ENCODE measurements at places on chromosomes 3 and 15. TPM values are rescaled to one million over a fixed set of nuclear protein-coding genes. Genes with fewer than 3 reads are reported as not detected.

GRCh38 chr3:57596495-57597126 lies 533 bp downstream of the ARF4 start:
- DNase-seq: peak; percentile 84

Gene P2RY14
- not detected for total RNA-seq

DNA sequence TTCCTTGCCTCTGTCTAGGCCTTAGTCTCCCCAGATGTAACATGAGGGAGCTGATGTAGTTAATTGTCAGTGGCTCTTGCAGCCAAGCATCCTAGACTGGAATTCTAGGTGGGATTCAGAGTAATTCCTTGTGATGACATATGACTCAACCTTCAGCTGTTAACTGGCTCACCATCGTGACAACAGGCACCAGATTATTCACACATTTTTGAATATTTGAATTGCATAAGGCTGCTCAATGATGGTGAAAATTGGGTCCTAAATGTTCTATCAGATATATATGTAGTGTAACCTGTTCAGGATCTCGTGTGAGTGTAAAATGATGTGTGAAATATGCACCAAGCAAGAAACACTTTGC lies 405.1 kb downstream of the LPP start:
- DNase-seq: no peak

- no peak for DNase-seq
These were observed 27.2 kb downstream of the VGLL4 start for GRCh38 chr3:11616551-11616950.

DNA sequence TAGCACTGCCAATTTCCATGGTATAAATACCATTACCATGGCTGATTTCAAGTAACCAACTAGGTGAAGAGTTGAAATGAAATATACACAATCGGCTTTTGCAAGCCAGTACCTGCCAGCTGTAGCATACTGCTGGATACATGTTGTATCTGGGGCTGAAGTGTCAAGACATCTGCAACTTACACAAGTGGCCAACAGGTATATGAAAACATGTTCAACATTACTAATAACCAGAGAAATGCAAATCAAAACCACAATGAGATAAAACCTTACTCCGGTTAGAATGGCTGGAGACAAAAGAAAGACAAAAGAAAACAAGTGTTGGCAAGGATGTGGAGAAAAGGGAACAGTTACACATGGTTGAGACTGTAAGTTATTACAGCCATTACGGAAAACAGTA lies 11.6 kb downstream of the ATOSA start:
- no peak for DNase-seq

Gene HRG
- total RNA-seq: 0.58 TPM

Gene GREM1
- total RNA-seq: 0.48 TPM

- no peak for DNase-seq
These were observed 3.9 kb downstream of the PRKCD start for GRCh38 chr3:53164911-53165310.

- DNase-seq: no peak
These were observed 66.8 kb upstream of the PXYLP1 start for GRCh38 chr3:141164852-141165251.

Gene GOLGA8R
- 1.4 TPM for total RNA-seq

GRCh38 chr15:78938658-78939488 lies 6.0 kb downstream of the CTSH start:
- DNase-seq: no peak

DNA sequence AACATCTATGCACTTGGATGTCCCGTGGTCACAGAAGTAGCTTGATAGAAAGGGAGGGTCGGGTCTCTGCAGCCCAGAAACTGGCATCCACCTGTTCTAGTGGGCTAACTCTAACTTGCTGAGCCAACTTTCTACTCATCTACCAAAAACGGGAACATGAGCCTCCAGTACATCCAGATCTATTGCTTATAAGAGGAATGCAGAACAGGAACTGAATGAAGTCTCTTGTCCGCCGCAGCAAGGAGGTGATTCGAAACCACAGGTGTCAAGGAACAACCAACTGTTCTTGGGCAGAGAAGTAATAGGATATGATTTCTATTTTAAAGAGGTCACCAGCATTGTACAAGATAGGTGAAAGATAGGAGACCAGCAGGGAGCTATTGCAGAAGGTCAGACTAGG lies 17.9 kb downstream of the TERC start:
- DNase-seq: no peak

DNA sequence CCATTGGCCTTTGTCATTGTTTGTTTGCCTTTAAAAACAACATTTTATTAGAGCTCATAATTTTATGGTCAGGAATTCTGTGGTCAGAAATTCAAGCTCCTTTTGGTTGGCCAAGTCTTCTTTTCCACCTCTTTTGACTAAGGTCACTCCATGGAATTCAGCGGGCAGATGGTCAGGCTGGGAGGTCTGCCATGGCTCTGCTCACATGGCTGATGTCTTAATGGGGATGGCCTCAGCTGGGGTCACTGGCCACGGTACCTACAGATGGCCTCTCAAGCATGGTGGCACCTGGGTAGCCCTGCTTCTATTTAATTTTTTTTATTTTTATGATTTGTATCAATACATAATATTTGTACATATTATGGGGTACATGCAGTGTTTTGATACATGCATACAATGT lies 360.8 kb upstream of the MCTP2 start:
- DNase-seq: no peak

Gene GOLGA8S
- total RNA-seq: 0.09 TPM

DNA sequence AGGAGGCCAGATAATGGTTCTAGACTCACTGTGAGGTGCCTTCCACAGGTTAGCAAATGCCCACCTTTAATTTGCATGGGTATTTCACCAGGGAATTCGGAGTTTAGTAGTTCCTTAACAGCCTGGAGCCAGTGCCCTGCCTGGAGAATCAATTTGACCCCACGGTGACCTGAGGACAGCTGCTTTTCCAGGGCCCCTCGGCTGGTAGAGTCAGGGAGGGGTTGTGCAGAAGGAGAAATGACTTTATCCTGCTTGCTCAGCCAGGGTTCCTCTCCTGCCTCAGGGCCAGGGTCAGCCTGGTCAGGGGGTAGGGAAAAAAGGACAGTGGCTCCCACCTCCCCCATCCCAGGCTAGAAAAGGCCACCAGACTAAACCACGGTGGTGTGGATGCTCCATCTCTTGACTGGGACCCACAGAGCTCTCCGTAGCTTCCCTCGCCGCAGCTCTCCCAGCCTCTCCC lies 12.0 kb downstream of the DLL4 start:
- DNase-seq: no peak

Gene TTLL13
- 0.96 TPM for total RNA-seq

- DNase-seq: no peak
These were observed 6.7 kb upstream of the DGKG start for GRCh38 chr3:186368717-186369116.

GRCh38 chr3:62051506-62051905 lies 321.8 kb downstream of the FEZF2 start:
- peak; percentile 13 for DNase-seq
